Activated T-cell treated with anti-CD3 and anti-CD28 coated beads for 1 hour (primary cell): ENCODE measurements at places on chromosomes 5 and 9.

DNA sequence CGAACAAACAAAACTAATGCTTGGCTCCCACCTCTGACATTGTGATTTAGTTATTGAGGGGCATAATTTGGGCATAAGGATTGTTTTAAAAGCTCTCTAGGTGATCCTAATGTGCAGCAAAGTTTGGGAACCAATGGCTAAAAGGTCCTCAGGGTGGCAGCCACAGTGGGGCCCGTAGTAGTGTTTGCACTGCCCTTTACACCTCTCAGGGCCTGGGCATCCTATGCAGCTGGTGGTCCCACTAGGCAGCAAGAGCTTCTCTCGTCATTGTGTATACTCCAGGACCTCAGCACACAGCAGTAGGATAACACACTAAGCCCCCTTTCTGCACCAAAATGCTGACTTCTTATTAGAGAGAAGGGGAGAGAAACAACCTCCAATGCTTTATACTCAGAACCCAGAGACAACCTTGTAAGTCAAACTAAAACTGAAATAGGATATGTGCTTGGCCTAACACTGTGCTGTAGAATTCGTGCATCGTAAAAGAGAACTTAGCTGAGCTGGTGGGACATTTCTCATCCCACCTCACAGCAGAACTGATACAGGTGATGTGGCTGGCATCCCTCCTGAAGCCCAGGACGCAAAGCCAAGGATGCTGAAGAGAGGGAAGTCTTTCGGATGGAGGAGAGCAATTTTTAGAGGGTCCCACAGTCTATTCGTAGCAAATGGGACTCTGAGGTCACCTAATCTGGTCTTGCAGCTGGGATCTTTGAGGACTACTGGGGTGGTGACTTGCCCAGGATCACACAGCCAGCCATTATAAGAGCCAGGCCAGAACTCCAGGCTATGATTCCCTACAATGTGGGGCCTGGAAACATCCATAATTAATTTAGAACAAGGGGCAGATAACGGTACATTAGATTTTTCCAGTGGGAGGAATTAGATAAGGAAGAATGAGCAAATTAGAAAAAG lies 1.2 kb downstream of the GLRX start:
- no peak for DNase-seq

GRCh38 chr9:129393064-129393463 lies 215.0 kb upstream of the IER5L start:
- no peak for DNase-seq

- peak; percentile 30 for DNase-seq
Observed at GRCh38 chr5:113378959-113379541, 55.7 kb downstream of the TSSK1B start.

DNA sequence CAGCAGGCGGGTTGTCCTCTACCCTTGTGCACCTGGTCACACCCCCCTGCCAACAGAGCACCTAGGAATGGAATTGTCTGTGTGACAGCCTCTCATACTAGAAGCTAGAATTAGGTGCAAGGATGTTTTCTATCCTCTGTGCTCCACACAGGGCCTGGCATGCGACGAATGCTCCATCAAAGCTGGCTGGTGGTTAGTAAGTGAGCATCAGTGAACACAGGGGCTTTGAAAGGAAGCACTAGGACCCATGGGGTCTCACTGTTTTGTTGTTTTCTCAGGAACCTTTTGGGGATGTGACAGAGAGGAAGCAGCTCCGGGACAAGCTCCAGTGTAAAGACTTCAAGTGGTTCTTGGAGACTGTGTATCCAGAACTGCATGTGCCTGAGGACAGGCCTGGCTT lies 32.3 kb downstream of the GALNT12 start:
- no peak for DNase-seq

GRCh38 chr5:69007163-69007562 lies 86.7 kb upstream of the SLC30A5 start:
- DNase-seq, result no peak

- DNase-seq, result no peak
Observed at GRCh38 chr9:18058564-18059442, 415.1 kb upstream of the ADAMTSL1 start.

- DNase-seq, result no peak
Observed at GRCh38 chr5:115736690-115737005, 79.8 kb downstream of the CDO1 start.

DNA sequence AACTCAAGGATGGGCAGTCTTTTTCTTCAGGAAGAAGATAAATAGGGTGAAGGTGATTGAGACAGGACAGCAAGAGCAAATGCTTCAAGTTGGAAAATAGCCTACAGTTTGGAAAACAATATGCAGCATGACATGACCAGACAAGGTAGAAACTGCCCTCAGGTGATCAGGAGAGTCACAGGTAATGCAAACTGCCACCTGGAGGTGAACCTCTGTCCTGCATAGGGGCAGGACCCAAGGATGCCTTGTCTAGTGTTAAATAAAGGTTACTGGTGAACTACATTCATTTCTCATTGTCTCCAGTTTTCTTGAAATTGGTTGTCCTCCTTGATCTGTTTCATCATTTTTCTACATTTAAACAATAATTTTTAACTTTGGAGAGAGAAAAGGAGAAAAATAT lies 232.1 kb downstream of the SEMA5A start:
- DNase-seq, result no peak

- no peak for DNase-seq
Observed at GRCh38 chr5:146751054-146751453, 127.5 kb downstream of the PPP2R2B start.

DNA sequence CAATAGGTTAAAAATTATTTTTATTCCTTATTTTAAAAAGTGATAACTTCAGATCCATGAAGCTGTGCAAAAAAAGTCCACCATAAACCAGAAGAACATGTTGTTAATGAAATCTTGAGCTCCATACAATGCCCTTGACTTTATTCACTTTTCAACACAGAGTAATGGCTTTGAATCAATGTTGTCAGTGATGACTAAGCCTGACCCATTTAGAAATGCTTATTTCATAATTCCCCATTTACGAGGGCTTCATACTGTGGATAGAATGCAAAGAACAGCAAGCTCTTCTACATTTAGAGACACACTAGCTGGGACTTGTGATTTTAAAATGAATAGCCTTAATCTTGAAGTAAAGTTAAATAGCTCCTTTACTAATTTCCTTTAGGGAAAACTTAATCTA lies 25.7 kb upstream of the IL9 start:
- no peak for DNase-seq

DNA sequence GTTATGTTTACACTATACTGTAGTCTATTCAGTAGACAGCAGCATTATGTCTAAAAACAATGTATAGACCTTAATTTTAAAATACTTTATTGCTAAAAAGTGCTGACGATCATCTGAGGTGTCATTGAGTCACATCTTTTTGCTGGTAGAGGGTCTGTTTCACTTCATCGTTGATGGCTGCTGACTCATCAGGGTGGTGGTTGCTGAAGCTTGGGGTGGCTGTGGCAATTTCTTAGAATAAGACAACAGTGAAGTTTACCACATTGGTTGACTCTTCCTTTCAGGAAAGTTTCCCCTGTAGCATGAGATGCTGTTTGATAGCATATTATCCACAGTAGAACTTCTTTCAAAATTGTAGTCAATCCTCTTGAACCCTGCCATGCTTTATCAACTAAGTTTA lies 150.3 kb downstream of the FBXL7 start:
- DNase-seq, result no peak

DNA sequence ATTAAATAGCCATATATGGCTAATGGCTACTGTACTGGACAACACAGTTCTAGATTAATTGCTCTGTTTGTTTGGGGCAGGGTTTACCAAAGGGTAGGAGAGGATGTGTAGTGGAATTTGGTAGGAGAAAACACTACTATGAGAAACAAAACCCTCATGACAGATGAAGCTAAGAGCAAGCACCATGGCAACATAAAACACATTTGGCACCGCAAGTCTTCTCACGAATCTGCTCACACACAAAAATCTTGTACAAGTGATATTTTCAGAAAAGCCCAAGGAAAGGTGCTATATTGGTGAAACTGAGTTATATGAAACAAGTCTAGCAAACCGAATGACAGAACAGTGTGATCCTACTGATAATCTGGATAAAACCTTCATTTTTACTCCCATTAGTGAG lies 38.5 kb downstream of the CSF2 start:
- no peak for DNase-seq

DNA sequence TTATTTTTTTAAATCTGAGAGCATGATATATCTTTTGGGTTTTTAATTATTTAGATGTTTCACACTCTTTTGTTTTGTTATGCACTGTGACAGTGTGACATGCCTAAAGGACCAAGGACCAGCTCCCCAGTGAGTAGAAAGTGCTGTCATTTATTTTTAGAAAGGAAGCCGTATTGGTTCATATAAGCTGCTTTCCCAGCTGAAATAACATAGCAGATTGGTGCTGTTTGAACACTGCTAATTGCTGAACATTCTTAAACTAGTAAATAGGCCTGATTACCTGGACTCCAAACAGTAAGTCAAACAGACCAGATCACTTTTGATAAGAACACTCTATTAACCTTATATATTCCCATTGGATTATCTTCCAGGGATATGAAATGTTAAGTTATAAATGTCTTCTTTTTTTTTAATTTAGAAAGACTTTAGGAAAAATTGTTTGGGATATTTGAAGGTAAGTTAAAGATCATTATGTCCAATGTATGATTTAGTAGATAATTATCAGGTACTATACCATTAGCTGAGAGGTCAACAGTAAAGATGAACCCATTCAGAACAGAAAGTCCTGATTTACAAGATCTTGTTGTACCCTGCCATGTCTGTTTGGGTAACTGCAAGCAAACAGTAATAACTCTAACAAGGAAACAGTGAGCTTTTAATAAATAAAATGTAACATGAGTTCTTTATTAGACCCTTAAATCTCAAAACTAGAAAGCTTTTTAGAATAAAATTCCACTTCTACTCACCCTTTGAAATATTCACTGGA lies 27.8 kb upstream of the ELL2 start:
- DNase-seq, result no peak

GRCh38 chr9:69297300-69297980 lies 27.6 kb upstream of the ENTREP1 start:
- no peak for DNase-seq

GRCh38 chr5:154611341-154611767 lies 133.3 kb upstream of the HAND1 start:
- DNase-seq, result no peak

- DNase-seq, result no peak
Observed at GRCh38 chr9:6328103-6328502, at the start of gene TPD52L3. Gene TPD52L3, plus strand, starts transcription at chr9:6328375. Its CDS starts 221 bp downstream, at chr9:6328596.

DNA sequence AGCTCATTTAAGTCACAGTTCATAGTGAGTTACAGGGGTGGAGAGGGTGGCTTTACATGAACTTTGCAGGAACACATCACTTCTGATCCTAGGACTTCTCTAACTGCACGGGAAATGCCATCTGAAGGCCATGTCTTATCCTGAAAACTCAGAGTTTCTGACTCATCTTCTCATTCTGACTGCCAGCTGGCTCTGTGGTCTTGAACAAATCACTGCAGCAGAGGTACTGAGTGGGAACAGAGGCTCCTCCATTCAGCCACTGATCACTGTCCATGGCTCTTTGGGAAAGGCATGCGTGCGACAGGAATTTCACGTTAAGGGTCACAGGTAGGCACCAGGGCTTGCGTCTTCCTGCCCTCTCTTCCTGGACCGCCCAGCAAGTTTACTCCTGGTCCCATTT lies 114.6 kb upstream of the LRRTM2 start:
- no peak for DNase-seq

- DNase-seq, result no peak
Observed at GRCh38 chr9:124045076-124045829, 33.7 kb downstream of the LHX2 start.

DNA sequence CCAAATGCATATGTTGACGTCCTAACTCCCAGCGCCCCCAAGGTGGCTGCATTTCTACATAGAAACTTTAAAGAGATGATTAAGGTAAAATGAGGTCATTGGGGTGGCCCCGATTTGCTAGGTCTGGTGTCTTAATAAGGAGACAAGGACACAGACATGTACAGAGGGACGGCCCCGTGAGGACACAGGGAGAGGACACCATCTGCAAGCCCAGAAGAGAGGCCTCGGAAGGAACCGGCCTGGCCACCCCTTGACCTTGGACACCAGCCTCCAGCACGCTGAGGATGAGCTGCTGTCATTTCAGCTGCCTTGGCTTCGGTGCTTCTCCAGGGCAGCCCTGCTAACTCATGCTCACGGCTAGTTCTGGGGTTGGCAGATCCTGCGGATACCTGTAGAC lies 73.2 kb downstream of the MRPL36 start:
- no peak for DNase-seq

DNA sequence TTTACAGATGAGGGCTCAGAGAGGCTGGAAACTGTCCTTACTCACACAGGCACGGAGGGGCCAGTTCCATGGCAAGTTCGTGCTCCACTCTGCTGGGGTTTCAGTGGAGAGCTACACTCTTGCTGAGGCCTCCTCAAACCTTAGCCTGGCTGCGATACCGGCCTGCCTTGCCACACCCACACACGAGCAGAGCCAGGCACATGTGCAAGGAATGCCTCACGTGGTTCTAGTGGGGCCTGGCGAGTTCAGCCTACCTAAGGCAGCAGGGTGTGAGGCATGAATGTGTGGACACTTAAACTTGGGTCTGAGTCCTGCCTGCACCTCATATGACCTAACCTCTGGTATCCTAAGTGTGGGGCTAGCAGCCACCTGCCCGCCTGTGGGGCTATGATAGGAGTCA lies 21.5 kb upstream of the PRDM12 start:
- DNase-seq, result no peak

DNA sequence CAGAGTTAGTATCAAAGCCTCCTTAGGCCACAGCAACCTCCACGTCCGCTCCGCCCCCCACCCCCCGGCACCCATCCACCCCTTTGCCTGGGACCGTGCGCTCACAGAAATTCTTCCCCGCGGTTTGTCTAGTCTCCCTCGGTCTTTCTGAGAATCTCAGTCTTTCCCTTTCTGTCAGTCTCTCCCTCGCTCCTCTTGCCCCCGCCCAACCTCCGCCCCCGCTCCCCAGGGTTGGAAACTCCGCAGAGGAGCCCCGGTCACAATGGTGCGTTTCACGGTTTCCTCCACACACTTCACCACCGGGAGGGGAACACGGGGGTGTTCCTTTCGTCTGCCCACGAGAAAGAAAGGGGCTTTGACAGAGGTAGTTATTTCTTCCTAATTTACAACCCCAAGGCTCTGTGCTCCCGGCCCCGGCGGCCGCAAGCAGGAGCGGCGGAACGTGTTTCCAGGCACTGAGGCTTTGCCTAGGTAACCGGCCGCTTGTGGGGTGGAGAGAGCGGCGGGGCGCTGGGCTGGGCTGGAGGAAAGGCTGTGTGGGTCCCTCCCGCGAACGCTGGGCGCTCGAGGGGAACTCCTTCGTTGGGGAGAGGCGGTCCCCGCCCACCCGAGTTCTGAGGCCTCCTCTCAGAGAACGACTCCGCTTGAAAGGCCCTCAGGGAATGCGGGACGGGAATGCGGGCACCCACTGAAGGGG lies 2.1 kb downstream of the NR4A3 start:
- peak; percentile 51 for DNase-seq

- no peak for DNase-seq
Observed at GRCh38 chr5:96821260-96821916, 13.6 kb upstream of the ERAP1 start.

- no peak for DNase-seq
Observed at GRCh38 chr5:157476702-157477408, 16.8 kb downstream of the NIPAL4 start.

GRCh38 chr9:128459011-128459410 lies 3.2 kb downstream of the ODF2 start:
- DNase-seq, result no peak
